ENCODE measurements at places on chromosomes 11 and 22. TPM values are rescaled to one million over a fixed set of nuclear protein-coding genes. Genes with fewer than 3 reads are reported as not detected.

The ACTN3 gene
- 0.06 TPM for total RNA-seq

The PTPRCAP gene
- total RNA-seq: 0.33 TPM

The TMEM191B gene
- total RNA-seq: 2.3 TPM

The GDPD5 gene
- total RNA-seq: 13.1 TPM

The MS4A15 gene
- not detected for total RNA-seq

The PRR33 gene
- not detected for total RNA-seq

The SCGB1D2 gene
- total RNA-seq: not detected

The IFITM10 gene
- 1.0 TPM for total RNA-seq

The CAT gene
- 48.7 TPM for total RNA-seq

The ARHGAP42 gene
- total RNA-seq: 7.5 TPM

The FAM227A gene
- total RNA-seq: 0.71 TPM

The NELL1 gene
- total RNA-seq: not detected

The HPX gene
- total RNA-seq: 0.67 TPM

The APOA4 gene
- total RNA-seq: not detected

The LRP5 gene
- total RNA-seq: 57.2 TPM

The CTSF gene
- 36.7 TPM for total RNA-seq

The FAR1 gene
- 43.2 TPM for total RNA-seq

The CDC42BPG gene
- 1.9 TPM for total RNA-seq

The TRPM5 gene
- total RNA-seq: not detected

The TSKU gene
- total RNA-seq: 192 TPM

The PRG3 gene
- total RNA-seq: not detected

The API5 gene
- total RNA-seq: 88.6 TPM

The PGA5 gene
- not detected for total RNA-seq

The ZP1 gene
- total RNA-seq: not detected

The DDX25 gene
- total RNA-seq: not detected

The NXPE1 gene
- not detected for total RNA-seq

The BTBD18 gene
- not detected for total RNA-seq

The SEC14L2 gene
- total RNA-seq: 29.7 TPM
